ENCODE measurements at places on chromosomes 11 and 22.

GRCh38 chr11:62592146-62592815 lies 958 bp upstream of the TUT1 start:
- no peaks in the 10 kb centered on the region for H3K27me3 ChIP-seq
- peak overlapping the region; percentile 92 for H3K27ac ChIP-seq
- H3K36me3 ChIP-seq, result peaks cover 30% of the 10 kb centered on the region
- peaks cover 58% of the 10 kb centered on the region for H3K4me1 ChIP-seq
- no peak for DNase-seq

DNA sequence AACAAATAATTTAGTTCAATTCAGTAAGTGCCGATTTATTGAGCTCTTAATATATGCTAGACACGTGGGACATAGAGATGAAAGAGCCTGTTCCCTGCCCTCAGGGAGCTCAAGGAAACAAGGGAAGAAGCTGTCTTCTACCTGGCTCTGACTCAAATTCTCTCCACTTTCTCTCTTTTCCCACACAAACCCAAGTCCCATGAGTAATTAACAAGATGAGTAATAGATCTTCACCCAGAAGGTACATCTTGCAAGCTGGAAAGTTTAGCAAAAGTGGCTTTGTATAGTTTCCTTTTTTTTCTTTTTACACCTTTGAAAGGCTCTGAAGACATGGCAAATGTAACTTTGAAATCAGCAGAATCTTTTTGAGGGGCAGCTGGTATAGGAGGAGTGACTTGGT lies 48.2 kb upstream of the CHST1 start:
- H3K27me3 ChIP-seq, result peaks cover 50% of the 10 kb centered on the region
- H3K27ac ChIP-seq, result no peak overlapping the region
- H3K4me1 ChIP-seq, result peaks cover 8% of the 10 kb centered on the region
- H3K4me3 ChIP-seq, result no peak overlapping the region

DNA sequence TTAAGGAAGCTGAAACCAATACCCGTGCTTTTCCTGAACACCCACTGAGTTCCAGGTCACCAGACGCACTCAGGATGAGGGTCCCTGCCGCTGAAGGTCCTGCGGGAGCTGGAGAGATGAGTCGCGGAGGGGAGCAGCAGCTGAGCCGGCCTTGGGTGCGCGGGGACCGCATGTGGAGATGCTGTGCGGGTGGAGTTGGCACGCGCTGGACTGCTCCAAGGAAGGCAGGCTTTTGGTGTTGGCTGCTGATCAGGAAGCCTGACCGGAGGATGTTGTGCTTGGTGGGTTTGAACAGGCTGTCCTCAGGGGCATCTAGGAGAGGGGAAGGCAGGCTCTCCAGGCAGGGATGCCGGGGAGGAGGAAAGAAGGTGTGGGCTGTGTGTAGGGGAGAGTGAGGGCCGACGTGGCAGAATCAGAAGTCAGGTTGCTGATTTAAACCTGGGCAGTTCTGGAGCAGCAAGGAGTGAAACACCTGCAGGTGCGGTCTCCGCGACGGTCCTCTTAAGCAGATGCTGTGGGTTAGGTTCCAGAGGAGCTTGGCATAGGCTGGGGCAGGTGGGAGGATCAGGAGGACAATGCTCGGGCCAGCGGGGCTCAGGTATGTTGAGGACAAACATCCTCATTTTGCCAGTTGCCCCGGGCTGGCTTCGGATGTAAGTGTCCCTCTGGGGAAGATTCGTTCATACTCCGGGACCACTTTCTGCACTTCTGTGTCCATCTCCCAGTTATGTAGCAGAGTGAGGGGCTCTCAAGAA lies 197.5 kb upstream of the B3GAT1 start:
- H3K4me3 ChIP-seq, result no peak overlapping the region
- H3K27ac ChIP-seq, result no peak overlapping the region
- no peak for DNase-seq
- H3K4me1 ChIP-seq, result no peaks in the 10 kb centered on the region
- H3K27me3 ChIP-seq, result peaks cover 20% of the 10 kb centered on the region

DNA sequence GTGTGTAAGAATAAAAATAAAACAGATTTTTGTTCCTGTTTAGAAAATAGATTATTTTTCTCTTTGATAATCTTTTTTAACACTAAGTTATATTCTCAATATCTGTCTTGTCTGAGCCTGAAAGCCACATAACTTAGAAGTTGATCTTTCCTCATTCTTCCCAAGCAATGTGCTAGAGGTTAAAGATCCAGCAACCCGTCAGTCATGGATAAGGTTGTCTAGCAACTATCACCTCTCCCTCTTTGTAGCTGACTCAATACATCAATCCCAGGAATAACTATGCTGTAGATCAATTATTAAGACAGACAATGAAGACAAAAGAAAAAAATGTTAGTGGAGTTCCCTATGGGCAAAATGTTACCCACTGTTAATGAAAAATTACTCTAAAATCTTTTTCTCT lies 813.1 kb upstream of the CCDC179 start:
- H3K27ac ChIP-seq, result no peak overlapping the region
- no peaks in the 10 kb centered on the region for H3K36me3 ChIP-seq
- no peak for DNase-seq
- no peaks in the 10 kb centered on the region for H3K4me1 ChIP-seq

GRCh38 chr11:61951484-61952135 lies 1.5 kb downstream of the BEST1 start:
- no peak overlapping the region for H3K4me3 ChIP-seq
- H3K27me3 ChIP-seq, result no peaks in the 10 kb centered on the region
- H3K4me1 ChIP-seq, result peaks cover 28% of the 10 kb centered on the region
- no peak overlapping the region for H3K27ac ChIP-seq
- DNase-seq, result no peak

- H3K27ac ChIP-seq, result peak overlapping the region; percentile 90
- H3K27me3 ChIP-seq, result no peaks in the 10 kb centered on the region
- DNase-seq, result peak; percentile 42
- peaks cover 48% of the 10 kb centered on the region for H3K36me3 ChIP-seq
Measured at GRCh38 chr22:39524089-39524752, 3.9 kb downstream of the ATF4 start.

GRCh38 chr11:96107143-96107824 lies 183.4 kb upstream of the MTMR2 start:
- peak overlapping the region; percentile 34 for H3K27ac ChIP-seq
- peaks cover 18% of the 10 kb centered on the region for H3K36me3 ChIP-seq
- no peak for DNase-seq
- peaks cover 57% of the 10 kb centered on the region for H3K4me1 ChIP-seq
- H3K27me3 ChIP-seq, result no peaks in the 10 kb centered on the region

DNA sequence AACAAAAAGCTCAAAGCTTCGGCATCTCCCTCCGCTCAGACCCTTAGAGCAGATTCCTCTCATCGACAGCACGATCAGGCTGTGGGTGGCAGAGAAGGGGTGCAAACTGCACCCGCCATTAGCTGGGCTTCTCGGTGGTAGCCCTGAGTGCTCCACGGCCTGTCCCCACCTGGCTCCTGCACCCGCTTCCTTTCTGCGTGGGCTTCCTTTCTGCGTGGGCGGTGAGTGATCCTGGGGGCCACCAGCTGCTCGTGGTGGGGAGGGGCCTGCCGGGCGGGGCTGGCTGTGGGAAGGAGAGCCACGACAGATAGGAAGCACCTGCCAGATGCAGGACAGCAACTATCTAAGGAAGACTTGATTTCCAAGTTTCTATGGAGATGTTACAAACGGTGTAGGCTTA lies 55.0 kb downstream of the BRD1 start:
- peaks cover 14% of the 10 kb centered on the region for H3K4me1 ChIP-seq
- H3K27me3 ChIP-seq, result no peaks in the 10 kb centered on the region
- no peak overlapping the region for H3K27ac ChIP-seq
- H3K36me3 ChIP-seq, result peaks cover 6% of the 10 kb centered on the region
- H3K4me3 ChIP-seq, result no peak overlapping the region

DNA sequence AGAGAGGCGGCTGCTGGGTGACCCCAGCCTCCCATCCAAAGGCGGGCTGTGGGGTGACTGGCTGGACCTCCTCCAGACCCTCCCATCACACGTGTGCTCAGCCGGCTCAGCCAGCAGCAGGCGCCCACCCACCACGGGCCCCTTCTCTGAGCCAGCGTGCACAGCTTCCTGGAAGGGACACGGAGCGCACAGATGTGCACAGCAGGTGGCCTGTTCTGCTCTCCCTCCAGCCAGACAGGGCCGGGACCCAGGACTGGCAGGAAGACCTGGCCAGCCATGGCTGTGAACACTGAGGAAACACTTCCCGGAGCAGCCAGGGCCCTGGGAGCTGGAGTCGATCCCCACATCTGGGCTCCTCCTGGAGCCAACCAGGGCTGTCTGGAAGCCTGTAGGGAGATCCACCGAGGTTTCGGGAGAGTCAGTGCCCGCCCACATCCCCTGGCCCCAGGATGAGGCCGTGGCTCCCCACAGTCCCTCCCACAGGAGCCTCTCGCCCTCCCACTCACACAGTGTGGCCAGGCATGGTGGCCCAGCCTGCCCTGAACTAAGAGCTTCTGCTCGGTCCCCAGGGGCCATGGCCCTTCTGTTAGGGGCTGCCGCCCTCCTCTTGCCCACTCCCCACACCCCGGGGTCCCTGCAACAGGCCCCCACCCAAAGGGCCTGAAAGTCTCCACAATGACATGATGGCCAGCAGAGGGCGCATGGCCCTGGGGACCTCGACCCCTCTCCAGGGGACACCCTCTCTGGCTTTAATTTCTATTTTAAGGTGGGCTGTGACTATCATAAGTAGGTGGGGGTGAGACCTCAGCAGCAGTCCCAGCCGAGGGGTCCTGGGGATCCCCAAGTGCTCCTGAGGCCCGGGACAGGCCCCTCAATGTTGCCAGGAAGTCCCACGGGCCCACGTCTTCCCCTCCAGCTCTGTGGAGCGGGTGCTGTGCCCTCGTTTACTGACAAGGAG lies 90.6 kb upstream of the FGF3 start:
- H3K27ac ChIP-seq, result no peak overlapping the region
- no peak overlapping the region for H3K4me3 ChIP-seq
- DNase-seq, result peak; percentile 15
- H3K27me3 ChIP-seq, result no peaks in the 10 kb centered on the region
- H3K36me3 ChIP-seq, result no peaks in the 10 kb centered on the region

- H3K4me1 ChIP-seq, result no peaks in the 10 kb centered on the region
- H3K36me3 ChIP-seq, result no peaks in the 10 kb centered on the region
- H3K4me3 ChIP-seq, result no peak overlapping the region
- DNase-seq, result no peak
- H3K27me3 ChIP-seq, result no peaks in the 10 kb centered on the region
Measured at GRCh38 chr22:19654338-19654987, 59.8 kb upstream of the SEPTIN5 start.

DNA sequence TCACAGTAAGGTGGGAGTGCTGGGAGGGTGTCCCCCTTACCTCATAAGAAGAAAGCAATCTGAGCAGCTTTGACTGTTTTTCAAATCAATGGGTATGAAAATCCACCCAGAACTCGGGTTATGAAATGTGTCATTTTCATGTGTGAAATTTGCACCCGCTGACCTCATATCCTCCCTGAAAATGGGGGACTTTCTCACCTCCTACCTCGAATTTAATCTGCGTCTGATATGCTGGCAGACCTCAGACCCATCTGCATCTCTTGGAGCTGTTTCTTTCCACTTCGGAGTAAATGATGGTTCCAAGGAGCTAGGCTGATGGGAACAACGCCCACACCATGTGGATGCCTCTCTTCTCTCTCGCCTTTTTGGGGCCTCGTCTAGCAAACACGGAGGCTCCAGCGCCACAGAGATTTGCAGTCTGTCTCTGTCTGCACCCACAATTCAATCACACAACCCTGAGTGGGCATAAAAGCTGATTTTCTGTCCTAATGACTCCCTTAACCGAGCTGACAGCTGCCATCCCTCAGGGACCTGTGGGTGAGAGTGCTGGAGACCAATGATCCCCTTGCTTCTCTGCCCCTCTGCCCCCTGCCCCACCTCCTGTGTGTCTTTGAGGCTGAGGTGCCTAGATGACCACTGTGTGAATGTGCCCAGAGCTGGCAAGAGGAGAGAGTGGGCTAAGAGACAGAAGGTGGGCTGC lies 71.0 kb downstream of the TRIM29 start:
- no peak overlapping the region for H3K27ac ChIP-seq
- H3K4me3 ChIP-seq, result no peak overlapping the region
- H3K36me3 ChIP-seq, result no peaks in the 10 kb centered on the region
- H3K4me1 ChIP-seq, result no peaks in the 10 kb centered on the region
- peaks cover 18% of the 10 kb centered on the region for H3K27me3 ChIP-seq
- DNase-seq, result no peak

- H3K27ac ChIP-seq, result no peak overlapping the region
- no peak for DNase-seq
- peak overlapping the region; percentile 67 for H3K4me3 ChIP-seq
- peaks cover 9% of the 10 kb centered on the region for H3K36me3 ChIP-seq
- peaks cover 24% of the 10 kb centered on the region for H3K4me1 ChIP-seq
- peaks cover 19% of the 10 kb centered on the region for H3K27me3 ChIP-seq
Measured at GRCh38 chr11:66278363-66279091, 552 bp downstream of the CNIH2 start.

DNA sequence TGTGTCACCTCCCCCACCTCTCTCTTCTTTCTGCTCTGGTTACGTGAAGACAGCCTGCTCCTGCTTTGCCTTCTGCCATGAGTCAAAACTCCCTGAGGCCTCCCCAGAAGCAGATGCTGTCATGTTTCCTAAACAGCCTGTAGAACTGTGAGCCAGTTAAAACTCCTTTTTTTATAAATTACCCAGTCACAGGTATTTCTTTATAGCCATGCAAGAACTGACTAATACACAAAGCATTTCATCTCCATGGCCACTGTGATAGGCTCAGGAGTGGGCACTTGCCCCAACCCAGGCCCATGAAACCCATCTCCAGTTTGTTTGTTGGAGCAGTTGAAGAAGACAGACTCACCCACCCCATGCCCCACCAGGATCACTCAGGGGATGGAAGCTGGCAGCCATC lies 253.3 kb upstream of the ISX start:
- H3K4me3 ChIP-seq, result no peak overlapping the region
- DNase-seq, result no peak
- H3K27me3 ChIP-seq, result no peaks in the 10 kb centered on the region
- no peak overlapping the region for H3K27ac ChIP-seq

GRCh38 chr11:46991391-46991790 lies 54.8 kb downstream of the CSTPP1 start:
- H3K27me3 ChIP-seq, result no peaks in the 10 kb centered on the region
- H3K36me3 ChIP-seq, result peaks cover 8% of the 10 kb centered on the region
- DNase-seq, result no peak
- no peak overlapping the region for H3K4me3 ChIP-seq
- no peaks in the 10 kb centered on the region for H3K4me1 ChIP-seq

GRCh38 chr11:66745356-66746235 lies 16.6 kb upstream of the SPTBN2 start:
- H3K4me3 ChIP-seq, result peak overlapping the region; percentile 99
- H3K27ac ChIP-seq, result no peak overlapping the region
- H3K36me3 ChIP-seq, result peaks cover 7% of the 10 kb centered on the region
- peak; percentile 62 for DNase-seq
- H3K27me3 ChIP-seq, result no peaks in the 10 kb centered on the region

GRCh38 chr11:98358551-98358950 lies 662.2 kb upstream of the CNTN5 start:
- H3K4me1 ChIP-seq, result no peaks in the 10 kb centered on the region
- peaks cover 2% of the 10 kb centered on the region for H3K36me3 ChIP-seq
- no peak for DNase-seq
- H3K4me3 ChIP-seq, result no peak overlapping the region
- H3K27me3 ChIP-seq, result no peaks in the 10 kb centered on the region

GRCh38 chr22:48835857-48836672 lies 991.6 kb downstream of the BRD1 start:
- H3K36me3 ChIP-seq, result peaks cover 5% of the 10 kb centered on the region
- H3K4me3 ChIP-seq, result no peak overlapping the region
- H3K4me1 ChIP-seq, result no peaks in the 10 kb centered on the region

GRCh38 chr11:82533628-82534327 lies 199.9 kb downstream of the FAM181B start:
- no peaks in the 10 kb centered on the region for H3K27me3 ChIP-seq
- no peaks in the 10 kb centered on the region for H3K4me1 ChIP-seq
- no peak overlapping the region for H3K27ac ChIP-seq
- H3K4me3 ChIP-seq, result no peak overlapping the region

GRCh38 chr22:46587061-46587460 lies 33.1 kb upstream of the GRAMD4 start:
- H3K27ac ChIP-seq, result no peak overlapping the region
- H3K4me1 ChIP-seq, result peaks cover 29% of the 10 kb centered on the region
- peak overlapping the region; percentile 56 for H3K4me3 ChIP-seq
- H3K27me3 ChIP-seq, result no peaks in the 10 kb centered on the region
- no peaks in the 10 kb centered on the region for H3K36me3 ChIP-seq

All from activated T-cell treated with anti-CD3 and anti-CD28 coated beads, Interleukin-2, amount 50 U/mL, for 72 hours (primary cell).